ENCODE measurements at places on chromosomes 6 and 20.

GRCh38 chr6:128057946-128058345 is 157.1 kb upstream of the THEMIS start:
- DNase-seq, result no peak

DNA sequence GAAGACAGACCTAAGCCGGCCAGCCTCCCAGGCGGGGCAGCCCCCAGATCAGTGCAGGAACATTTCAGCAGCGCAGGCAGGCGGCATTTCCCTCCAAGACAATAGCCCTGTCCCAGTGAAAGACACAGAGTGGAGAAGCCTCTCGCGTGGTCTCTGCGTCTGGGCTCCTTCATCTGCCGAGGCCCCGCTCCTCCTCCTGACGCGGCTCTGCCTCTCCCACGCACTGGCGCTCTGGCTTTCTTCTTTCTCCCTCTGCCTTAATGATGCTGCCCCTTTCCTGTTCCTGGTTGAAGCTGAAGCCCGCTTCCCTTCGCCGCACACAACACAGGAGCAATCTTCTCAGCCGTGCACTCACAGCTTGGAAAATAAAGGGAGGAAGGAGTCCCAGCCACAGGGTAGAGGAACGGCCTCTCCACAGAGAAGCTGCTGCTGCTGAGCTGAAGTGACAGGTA is 347.5 kb downstream of the CDH4 start:
- DNase-seq, result no peak

- no peak for DNase-seq
Measured at GRCh38 chr6:40484066-40484465, 103.1 kb downstream of the LRFN2 start.

DNA sequence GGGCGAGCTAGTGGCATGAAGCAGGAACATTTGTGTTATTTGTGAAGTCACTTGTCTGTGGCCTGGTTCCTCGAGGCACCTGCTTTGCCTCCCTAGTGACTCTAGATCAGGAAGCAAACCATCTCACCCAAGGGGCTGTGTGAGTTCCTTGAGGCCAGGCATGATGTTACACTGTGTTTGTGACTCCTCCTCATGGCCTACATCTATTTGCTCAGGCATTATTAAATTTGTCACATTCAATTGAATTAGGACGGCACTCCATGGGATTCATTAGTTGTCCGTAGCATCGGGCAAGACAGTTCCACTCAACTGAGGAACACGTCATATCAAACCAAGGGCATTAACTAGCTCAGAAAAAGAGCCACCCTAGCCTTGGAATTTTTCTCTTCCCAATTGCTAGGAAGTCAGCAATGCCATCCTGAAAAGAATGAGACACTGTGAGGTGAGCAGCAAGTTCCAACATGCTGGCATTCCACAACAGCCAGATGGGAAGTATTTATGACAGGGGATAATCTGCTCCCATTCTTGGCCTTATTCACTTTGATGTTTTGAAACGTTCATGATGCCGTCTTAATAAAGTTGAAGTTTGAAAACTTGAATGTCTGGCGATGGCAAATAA is 17.2 kb downstream of the TMEM200A start:
- DNase-seq, result no peak
